ENCODE measurements at places on chromosomes 1 and 21.
A peak's percentile ranks its signal among the peaks of the same experiment; 100 is the strongest.

- DNase-seq: no peak
Observed at GRCh38 chr1:165444897-165445370, at the start of gene RXRG. TSS of gene RXRG (minus strand) at chr1:165445126. CDS start at chr1:165444893, 233 bp downstream.

- no peak for DNase-seq
Observed at GRCh38 chr21:40136571-40136970, 269.3 kb downstream of the PCP4 start.

- no peak for DNase-seq
Observed at GRCh38 chr1:114032271-114033215, 53.3 kb downstream of the OLFML3 start.

DNA sequence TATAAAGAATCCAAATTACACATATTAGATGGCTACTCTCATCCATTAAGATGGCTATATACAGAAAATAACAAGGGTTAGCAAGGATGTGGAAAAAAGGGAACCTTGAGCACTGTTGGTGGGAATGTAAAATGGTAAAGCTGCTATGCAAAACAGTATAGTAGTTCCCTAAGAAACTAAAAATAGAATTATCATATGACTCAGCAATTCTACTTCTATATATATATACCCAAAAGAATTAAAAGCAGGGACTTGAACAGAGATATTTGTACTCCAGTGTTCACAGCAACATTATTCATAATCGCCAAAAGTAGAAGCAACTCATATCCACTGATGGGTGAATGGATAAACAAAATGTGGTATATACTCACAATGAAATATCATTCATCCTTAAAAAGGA lies 126.1 kb downstream of the KCNH1 start:
- no peak for DNase-seq

DNA sequence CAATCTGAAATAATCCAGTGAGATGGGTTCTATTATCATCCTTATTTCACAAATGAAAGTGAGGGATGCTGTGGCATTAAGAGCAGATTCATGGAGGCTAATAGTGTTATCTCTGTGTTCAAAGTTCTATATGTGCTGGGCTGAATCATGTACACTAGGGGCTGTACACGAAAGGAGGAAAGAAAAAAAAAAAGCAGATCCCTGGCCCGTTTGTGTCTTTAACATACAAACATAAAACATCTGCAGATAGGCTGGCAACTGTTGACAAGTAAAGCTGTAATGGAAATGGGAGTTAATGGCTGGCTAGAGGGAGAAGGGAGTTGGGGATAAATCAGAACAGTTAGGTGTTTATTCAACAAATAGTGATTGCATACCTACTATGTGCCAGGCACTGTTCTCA lies 3.1 kb downstream of the WNT2B start:
- no peak for DNase-seq

GRCh38 chr1:205354259-205355074 lies 2.3 kb downstream of the KLHDC8A start:
- peak; percentile 46 for DNase-seq

DNA sequence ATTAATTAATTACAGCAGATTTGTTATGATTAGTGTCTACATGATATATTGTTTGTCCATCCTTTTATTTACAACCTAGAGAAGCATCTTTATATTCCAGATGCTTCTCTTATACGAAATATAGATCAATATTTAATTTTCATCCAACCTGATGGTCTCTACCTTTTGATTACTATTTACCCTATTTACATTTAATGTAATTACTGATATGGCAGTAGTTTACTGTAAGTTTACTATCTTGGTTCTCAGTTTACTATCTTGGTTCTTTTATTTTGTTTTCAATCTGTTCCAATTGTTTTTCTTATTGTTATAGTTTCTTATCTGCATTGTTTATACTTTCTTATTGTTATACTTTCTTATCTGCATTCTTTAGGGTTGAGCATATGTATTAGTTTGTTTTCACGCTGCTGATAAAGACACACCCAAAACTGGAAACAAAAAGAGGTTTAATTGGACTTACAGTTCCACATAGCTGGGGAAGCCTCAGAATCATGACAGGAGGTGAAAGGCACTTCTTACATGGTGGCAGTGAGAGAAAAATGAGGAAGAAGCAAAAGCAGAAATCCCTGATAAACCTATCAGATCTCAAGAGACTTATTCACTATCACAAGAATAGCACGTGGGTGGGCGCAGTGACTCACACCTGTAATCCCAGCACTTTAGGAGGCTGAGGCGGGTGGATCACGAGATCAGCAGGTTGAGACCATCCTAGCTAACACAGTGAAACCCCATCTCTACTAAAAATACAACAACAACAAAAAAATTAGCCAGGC lies 28.9 kb downstream of the FAF1 start:
- no peak for DNase-seq

DNA sequence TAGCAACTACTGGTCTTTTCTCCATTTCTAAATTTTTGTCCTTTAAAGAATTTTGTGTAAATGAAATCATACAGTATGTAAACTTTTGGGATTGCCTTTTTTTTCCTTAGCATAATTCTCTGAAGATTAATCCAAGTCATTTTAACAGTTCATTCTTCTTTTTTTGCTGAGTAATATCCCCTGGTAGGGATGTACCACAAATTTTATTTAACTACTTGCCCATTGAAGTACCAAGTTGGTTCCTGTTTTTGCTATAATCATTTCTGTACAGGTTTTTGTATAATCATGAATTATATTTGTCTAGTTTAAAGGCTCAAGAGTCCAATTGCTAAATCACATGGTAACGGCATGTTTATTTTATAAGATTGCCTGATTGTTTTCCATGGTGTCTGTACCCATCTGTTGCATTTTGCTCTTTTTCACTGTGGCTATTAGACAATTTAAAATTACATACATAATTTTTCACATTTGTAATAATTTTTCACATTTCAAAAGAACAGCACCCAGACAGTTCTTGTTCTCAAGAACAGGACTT lies 891.1 kb downstream of the USP25 start:
- DNase-seq: no peak

- no peak for DNase-seq
Observed at GRCh38 chr21:18518054-18518481, 114.5 kb upstream of the TMPRSS15 start.

- DNase-seq: no peak
Observed at GRCh38 chr1:202979459-202979858, 12.4 kb upstream of the CYB5R1 start.

DNA sequence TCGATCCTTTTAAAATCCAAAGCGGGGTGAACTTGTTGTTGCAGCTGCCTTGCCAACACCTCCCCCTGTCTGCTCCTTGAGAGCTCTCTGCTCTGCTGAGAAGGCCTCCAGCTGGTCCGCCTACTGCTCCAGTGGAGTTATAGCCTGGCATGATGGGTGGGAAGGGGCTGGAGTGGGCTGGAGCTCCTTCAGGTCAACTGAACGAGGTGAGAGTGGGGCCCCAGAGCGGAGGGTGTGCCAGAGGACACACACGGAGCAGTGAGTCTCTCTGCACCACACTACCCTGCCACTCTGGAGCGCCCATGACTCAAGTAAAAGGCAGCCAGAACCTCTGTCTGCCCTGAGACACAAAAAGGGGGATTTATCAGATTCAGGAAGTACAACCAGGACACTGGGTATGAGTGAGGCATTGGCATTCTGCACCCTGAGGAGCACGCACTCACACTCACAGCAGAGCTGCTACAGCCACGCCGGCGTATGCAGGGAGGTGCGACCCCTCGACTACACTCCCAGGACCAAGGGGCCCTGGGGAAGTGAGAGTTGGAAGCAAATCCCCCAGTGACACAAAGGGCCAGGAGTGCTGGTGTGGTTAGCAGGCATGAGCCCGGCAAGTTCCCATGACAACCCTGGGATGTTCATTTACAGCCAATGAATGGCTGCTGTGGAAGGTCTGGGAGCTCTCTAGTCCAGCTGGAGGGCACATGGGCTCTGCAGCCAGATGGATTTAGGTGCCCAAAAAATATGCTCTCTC lies 28.0 kb upstream of the EVA1B start:
- DNase-seq: no peak

GRCh38 chr21:41598561-41599431 lies 90.8 kb upstream of the TMPRSS2 start:
- no peak for DNase-seq

DNA sequence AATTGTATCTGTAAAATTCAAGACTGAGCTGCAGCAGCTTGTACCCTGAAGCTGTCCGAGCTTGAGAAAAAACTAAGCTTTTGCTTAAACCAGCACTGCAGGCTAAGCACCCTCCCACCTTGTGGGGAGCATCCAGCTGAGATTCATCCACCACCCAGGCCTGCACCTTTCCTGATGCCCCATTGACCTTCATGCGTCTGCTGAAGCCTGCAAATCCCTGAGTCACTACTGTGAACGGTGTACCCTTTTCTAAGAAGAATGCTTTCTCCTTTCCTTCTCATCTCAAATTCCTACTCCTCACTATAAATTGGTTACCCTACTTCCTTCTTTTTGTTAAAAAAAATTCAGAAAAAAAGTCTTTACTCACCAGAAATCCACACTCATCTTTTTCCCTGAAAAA lies 90.9 kb upstream of the RGS18 start:
- no peak for DNase-seq

DNA sequence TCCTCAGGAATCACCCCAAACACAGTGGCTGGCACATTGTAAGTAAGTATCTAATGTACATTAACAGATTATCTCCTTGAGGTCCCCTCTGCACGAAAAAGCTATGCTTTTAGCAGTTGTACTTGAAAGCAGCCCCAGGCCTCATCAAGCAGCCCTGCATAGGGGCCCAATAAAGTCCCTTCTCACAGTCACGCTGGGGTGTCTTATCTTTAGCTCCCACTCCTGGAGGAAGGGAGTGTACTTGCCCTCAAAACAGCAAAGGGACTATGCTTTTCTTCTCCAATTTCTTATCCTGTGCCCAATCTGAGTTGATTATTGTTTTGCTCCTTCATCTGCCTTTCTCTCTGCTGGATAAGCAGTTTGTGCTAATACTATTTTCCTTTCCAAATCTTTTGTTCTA lies 168.8 kb upstream of the PLXNA2 start:
- no peak for DNase-seq

- DNase-seq: no peak
Observed at GRCh38 chr1:209926045-209926444, 12.0 kb upstream of the SYT14 start.

- no peak for DNase-seq
Observed at GRCh38 chr1:233368789-233369130, 41.2 kb downstream of the MAP3K21 start.

DNA sequence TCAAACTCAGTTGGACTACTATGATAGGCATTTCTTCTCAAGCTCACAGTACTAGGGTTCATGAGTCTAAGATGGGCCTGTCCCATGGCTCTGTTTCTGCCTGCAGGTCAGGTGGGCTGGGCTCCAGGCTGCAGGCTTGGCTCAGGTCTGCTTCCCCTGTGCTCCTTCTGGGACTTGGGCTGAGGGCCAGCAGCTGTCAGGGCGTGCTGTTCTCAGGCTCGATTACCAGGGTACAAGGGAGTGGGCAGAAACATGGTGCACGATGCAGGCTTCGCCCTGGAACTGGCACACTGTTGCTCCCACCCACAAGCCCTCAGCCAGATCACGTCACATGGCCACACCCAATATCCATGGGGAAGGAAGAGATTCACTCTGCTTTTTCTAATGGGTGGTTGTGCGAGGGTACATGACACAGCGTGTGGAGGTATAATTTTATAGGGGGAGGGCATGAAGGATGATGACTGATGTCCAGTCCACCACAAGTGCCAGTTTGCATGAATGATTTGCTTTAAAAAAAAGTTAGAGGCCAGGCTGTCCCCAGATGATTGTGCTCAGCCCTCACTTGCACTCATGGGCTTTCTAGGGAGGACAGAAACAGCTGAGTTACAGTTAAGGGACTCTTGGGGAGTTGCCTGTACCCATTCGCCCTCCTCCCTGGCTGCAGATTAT lies 118.0 kb downstream of the ACTL8 start:
- no peak for DNase-seq

DNA sequence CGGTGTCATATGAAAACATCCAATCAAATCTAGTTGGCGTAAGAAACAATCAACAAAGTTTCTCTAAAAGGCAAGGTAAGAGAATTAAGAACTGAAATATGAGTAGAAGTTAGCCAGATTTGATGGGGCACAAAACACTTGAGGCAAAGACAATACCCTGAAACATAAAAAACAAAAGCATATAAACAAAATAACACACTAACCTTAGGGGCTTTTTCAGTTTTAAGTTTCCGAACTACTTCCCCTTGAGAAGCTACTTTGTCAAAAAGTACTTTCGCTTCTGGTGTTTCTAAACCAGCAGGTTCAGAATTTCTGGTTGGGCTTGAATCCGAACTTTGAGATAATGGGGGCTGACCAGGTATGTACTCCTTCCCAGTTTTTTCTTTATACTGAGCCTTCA lies 57.9 kb downstream of the EPRS1 start:
- DNase-seq: no peak

DNA sequence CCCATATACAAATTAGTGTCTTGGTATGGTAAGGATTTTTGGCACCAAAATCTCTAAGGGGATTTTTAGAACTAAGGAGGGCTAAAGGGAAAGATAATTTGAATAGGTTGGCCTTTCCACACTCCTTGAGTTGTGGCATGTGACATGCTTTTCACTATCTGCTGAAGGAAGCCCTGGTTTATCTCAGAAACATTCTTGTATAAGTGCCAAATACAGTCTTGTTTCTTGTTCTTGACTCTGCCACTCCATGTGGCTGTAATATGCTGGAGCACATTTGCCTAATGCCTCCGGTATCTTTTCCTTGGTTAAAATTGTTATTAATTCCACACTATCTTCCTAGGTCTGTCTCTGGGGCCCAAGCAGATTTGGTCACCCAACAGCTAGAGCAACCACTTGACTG lies 457.0 kb downstream of the USP25 start:
- no peak for DNase-seq

GRCh38 chr1:26109229-26110164 lies 2.1 kb upstream of the PDIK1L start:
- DNase-seq: no peak

GRCh38 chr1:39926343-39926793 lies 24.7 kb upstream of the MYCL start:
- no peak for DNase-seq

GRCh38 chr1:63087966-63088365 lies 234.4 kb upstream of the FOXD3 start:
- no peak for DNase-seq

GRCh38 chr1:163842571-163842970 lies 520.8 kb downstream of the NUF2 start:
- DNase-seq: no peak

DNA sequence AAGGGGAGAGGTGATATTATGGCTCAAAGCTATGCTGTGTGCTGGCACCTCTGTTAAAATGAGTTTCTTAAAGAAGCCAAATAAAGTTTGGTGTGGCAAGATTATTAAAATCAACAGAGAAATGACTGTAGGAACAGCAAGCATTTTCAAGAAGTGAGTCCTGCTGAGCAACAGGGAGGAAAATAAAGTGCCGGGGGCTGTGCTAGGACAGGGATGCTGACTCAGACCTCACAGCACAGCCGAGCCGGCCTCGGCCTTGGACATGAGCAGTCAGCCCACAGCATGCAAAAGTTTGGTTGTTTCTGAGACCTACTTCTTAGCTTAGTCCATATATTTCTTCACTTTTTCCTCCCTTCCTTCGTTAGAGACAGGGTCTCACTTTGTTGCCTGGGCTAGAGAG lies 19.2 kb downstream of the CNIH3 start:
- no peak for DNase-seq

GRCh38 chr21:42781150-42781970 lies 98.0 kb downstream of the WDR4 start:
- no peak for DNase-seq
